ENCODE measurements at places on chromosomes 4 and X.

DNA sequence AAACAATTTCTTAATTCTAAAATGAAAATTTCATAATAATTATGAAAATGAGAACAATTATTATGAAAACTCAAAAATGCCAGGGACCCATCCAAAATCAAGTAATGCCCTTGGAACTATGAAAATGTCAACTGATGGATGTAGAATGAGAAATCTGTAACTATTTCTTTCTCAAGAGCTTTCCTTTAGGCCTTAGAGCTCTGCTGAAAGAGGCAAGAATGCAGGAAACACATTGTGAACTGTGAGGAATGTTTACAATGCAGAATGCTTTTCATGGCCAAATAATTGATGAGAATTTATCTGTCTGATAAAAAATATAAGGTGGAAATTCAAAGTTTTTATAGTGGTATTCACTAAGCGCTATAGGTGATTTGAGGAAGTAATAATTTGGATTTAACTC, 207.1 kb upstream of the PCDH18 start:
- DNase-seq, result no peak

DNA sequence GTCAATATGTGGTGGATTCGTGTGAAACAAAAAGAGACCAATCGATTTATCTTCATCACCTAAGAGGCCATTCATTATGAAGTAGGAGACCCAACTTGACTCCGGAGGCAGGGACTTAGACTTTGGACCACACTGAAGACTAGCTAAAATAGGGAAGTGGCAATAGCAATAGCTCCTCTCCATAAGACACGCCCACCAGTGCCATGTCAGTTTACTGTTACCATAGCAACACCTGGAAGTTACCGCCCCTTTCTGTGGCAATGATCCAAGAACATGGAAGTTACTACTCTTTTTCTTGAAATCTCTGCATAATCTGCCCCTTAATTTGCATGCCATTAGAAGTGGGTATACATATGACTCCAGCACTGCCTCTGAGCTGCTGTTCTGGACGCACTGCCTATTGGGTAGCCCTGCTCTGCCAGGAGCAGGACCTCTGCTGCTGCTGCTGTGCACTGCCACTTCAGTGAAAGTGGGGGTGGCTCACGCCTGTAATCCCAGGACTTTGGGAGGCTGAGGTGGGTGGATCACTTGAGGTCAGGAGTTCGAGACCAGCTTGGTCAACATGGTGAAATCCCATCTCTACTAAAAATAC, 163.2 kb downstream of the PRKX start:
- no peak for DNase-seq

- no peak for DNase-seq
These were observed 237.4 kb upstream of the IL1RAPL1 start for GRCh38 chrX:28349888-28350287.

DNA sequence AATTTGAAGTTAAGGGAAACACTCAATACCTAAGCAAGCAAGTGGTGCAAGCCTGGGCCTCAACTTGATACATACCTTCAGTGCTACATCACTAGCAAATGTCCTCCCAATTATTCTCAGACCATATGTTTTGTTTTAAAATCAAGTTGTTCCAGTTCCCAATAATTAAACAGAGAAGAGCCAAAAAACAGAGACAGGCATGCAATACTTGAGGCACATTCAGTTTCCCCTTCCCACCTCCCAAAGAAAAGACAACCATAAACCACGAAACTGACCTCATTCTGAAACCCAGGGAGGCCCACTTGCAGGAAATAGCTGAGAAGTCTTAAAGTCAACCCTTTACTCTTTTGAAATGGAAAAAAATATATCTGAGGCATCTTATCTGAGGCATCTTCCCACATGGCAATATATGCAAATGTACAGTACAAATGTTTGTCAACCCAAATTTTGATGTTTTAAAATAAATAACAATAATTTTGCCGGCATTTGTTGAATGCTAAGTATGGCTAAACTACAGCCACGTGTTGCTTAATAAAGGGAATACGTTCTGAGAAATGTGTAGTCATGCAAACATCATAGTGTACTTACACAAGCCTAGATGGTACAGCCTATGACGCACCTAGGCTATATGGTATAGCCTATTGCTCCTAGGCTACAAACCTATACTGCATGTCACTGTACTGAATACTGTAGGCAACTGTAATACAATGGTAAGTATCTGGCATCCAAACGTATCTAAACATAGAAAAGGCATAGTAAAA, 147.5 kb downstream of the TSPAN5 start:
- DNase-seq, result no peak

DNA sequence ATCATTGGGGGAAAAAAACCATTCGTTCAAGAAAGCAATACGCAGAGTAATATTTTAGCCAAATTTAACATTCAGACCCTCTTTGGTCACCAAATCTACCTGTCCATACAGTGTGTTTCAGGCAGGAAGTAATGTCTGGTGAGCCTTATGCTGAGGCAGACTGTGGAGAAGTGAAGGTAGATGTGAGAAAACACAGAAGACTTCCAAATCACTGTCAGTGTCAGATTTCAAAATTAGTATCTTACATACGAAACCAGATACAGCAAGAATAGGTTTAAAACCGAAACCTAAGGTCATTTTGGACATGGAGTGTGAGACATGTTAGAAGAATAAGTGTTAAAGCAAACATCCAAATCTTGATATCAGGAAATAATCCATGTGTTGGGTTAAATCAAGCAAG, 664.5 kb upstream of the HTR2C start:
- DNase-seq, result no peak

DNA sequence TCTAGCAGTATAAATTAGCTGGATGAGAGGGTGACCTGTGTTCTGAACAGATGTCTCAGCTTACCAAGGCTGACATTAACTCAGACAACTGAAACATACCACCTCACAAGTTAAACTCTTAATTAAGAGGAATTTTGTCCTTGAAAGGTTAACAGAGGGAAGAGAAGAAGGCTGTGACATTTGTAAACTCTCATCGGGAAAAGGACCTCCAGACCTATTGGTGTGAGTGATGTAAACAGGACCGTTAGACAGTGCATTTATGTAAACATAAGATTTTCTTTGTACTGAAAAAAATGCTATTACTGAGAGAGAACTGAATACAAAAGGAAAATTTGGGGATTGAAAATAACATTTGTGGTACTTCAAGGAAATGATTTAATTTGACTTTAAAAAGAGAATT, 308.4 kb upstream of the DIAPH2 start:
- DNase-seq, result no peak

DNA sequence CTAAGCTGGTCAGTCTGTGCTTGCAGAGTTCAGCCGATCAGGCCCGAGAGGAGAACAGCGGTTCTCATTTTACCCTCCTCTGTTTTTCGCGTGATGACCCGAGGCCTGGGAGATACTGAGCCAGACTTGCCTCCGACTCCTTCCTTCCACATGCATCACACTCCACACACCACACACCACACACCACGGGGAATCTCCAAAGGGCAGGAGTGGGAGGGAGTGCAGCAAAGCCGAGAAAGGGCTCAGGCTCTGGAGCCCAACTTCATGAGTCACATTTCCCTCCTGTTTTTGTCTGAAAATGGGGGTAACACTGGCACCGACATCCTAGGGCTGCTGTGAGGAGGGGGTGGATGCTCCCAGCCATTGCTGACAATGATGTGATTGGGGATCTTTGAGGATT, 38.9 kb downstream of the TKTL1 start:
- no peak for DNase-seq

DNA sequence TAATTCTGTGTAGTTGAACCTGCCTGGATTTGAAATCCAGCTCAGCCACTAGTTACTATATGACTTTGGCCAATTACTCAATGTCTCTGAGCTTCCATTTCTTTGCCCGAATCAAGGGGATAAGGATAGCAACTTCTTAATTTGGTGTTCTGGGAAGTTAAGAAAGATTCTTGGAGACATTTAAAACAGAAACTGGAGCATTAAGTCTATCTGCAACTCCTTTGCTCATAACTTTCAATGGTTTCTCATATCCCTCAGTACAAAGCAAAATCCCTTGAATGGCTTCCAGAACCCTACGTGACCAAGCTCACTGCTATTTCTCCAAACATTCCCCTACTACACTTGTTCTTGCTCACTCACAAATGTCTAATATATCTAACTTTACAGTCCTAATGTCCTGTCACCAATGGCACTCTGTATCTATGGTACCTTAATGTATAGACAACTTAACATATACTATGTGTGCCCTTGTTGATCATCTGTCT, 849.1 kb upstream of the SLIT2 start:
- DNase-seq, result no peak

GRCh38 chr4:71553605-71554004, 214.8 kb downstream of the SLC4A4 start:
- DNase-seq, result no peak

DNA sequence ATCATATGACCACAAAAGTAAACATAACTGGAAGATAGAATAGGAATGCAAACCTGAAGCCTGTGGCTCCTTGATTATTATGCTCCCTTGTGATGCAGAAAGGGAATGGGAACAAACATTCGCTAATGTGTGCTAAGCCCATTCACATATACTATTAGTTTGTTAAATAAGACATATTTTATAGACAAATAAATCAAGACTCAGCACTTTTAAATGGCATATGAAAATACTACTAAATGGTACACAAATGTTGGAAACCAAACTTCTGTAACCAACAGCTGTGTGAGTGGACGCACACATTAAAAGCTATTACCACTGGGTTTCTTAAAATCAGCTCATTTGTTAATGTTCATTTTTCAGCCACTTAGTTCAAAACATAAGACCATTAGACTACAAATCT, 96.0 kb downstream of the CBR4 start:
- no peak for DNase-seq

DNA sequence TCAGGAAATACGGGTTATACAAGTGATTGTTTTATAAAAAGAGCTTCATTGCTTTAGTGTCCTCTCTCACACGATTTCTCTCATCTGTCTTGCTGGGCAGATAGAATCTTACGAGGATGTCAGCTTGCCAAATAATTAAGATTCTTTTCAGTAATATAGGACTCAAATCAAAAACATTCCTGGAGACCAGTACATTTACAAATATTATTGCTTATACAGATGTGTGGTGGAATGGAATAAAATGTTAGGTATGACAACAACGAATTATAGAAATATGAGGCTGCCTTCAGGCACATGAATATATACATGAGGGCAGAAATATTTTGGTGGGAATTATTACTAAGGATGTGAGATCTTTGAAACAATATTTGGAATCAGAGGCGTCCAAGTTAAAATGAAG, 88.9 kb downstream of the GC start:
- DNase-seq, result no peak

DNA sequence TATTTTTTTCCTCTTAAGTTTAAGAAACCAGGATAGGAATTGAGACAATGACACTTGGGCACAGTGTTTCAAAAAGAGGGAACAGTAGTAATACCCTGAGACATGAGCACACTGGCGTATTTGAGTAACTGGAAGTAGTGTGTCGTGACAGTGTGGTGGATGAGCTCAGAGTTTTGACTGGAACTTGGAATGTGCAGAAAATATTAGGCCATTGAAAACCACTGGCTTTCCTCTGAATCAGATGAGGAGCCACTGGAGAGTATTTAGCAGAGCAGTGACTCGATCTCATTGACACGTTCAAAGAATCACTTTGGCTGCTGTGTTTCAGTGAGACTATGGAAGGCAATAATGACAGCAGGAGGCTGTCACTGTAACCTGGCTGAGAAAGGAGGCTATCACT, 1531.2 kb downstream of the STIM2 start:
- no peak for DNase-seq

- DNase-seq, result no peak
These were observed 429.3 kb downstream of the AFF2 start for GRCh38 chrX:148929686-148930085.

DNA sequence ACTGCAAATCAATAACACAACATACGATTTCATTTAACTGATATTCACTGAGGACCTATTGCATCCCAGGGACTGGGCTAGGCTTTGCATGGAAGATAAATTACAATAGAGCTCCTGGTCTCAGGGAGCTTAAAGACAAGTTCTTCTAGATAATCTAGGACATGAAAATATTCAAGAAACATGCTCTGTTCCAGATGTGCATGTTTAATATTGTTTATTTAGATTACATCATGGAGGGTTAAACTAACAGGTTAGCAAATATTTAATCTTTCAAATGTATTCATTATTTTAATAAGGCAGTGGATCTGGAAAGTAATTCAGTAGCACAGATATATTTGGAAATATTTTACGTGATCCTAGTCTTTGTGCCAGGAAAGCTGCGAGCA, 2430.3 kb downstream of the PCDH7 start:
- DNase-seq, result no peak

- no peak for DNase-seq
These were observed 235.2 kb upstream of the HDX start for GRCh38 chrX:84737471-84737871.

- DNase-seq, result no peak
These were observed 761 bp downstream of the CLRN2 start for GRCh38 chr4:17515445-17516407.

DNA sequence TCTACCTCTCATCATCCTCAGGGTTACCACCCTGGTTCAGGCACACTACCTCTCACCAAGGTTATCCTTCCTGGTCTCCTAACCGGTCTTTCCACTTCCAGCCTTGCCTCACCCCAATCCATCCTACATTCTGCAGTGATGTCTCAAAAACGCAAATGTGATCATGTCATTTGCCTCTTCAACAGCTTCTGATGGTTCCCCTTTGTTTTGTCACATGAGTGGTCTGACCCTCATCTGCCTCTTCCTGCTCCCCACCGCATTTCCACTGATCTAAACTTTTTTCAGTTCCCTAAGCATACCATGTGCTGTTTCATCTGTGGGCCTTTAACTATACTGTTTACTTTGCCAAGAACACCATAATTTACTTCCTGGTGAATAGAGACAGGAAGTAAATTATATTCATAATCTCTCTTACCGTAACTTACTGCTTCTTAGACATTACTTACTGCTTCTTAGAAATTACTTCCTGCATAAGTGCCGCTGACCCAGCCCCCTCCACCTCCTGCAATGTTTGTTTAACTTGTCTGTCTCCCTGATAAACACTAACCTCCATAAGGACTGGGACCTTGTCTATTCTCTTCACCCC, 27.1 kb upstream of the NSUN7 start:
- DNase-seq, result no peak

GRCh38 chr4:85772470-85772869, 297.5 kb downstream of the ARHGAP24 start:
- no peak for DNase-seq

GRCh38 chrX:44997888-44998287, 124.9 kb downstream of the KDM6A start:
- DNase-seq, result no peak

DNA sequence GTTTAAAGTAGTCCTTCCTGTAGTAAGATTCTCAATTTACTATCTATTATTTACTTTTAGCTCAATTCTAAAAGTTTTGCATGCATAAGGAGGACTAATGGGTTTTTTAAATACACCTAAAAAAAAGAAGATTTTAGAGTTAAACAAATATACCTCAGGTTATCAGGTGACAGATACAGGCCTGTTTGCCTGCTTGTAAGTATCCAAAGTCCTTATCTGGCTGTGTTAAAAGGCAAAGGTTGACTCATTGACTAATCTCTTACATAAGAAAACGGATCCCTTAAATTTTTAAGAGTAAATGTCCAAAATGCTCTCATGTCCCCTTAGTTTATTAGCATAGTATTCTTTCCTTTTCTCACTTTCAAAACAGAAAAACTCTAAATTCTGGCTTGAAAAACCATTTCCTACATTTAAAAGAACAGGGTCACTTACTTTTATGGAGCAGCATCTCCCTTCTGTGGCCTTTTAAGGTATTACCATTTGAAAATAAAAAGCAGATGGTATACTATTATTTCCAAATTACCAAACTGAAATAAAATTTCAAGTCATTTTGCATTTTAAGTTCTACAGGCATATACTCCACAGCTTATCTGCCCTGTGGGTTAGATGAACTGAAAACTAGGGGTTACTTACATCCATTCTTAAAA, 4.5 kb downstream of the CBR4 start:
- no peak for DNase-seq
